Nephron progenitor cell (in vitro differentiated cells): ENCODE measurements at places on chromosomes 2 and 18.

DNA sequence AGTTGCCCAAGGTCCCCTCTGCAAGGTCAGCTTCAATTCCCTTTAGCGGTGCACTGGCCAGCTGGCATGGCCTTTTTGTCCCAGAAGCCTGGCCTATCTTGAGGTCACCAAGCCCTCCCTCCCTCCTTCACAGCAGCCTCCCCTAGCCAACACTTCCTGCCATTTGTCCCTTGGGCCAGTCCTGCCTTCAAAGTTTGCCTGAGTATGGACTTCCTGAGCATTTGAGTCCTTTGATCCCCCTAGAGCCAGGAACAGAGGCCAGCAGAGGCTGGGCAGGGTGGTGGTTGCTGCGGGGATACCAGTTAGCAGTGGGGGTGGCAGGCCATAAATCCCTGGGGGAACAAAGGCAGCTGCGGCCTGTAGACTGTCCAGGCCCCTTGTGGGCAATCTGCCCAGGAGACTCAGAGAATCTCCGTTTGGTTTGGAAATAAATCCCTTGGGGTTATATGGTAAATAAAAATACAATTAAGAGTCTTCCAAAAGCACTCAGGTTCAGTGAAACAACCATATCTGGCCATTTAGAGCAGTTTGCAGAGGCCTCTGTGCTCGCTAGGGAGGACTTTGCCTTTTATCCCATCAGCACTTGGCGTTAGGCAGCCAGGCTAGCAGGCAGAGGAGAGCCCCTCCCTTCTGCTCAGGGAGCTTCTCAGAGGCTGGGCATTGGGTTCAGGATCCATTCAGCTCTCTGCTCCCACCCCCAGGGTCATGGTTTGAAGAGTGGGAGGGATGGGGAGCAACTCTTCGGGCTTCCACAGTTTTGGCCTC, 3.1 kb upstream of the HES6 start:
- no peak for DNase-seq

GRCh38 chr2:237298151-237299118, 115.5 kb downstream of the COL6A3 start:
- no peak for DNase-seq

GRCh38 chr2:63840081-63840784, 1.5 kb upstream of the UGP2 start:
- DNase-seq = no peak

GRCh38 chr2:137952586-137953129, 11.6 kb upstream of the HNMT start:
- no peak for DNase-seq

- DNase-seq = no peak
These were observed 27.9 kb downstream of the IWS1 start for GRCh38 chr2:127498386-127498785.

DNA sequence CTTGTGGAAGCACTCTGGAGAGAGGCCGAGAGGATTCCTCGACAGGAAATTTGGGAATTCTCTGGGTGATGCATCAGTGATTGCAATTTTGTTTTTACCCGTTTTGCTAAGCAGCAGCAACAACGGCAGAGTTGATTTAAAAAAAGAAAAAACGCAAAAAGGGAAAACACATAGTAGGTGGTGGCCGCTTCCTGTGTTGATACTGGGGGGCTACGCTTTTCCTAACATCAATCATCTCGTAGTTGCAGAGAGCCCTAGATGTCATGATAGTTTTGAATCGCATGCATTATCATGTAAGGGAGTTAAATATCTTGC, 271 bp upstream of the RBM43 start:
- no peak for DNase-seq

DNA sequence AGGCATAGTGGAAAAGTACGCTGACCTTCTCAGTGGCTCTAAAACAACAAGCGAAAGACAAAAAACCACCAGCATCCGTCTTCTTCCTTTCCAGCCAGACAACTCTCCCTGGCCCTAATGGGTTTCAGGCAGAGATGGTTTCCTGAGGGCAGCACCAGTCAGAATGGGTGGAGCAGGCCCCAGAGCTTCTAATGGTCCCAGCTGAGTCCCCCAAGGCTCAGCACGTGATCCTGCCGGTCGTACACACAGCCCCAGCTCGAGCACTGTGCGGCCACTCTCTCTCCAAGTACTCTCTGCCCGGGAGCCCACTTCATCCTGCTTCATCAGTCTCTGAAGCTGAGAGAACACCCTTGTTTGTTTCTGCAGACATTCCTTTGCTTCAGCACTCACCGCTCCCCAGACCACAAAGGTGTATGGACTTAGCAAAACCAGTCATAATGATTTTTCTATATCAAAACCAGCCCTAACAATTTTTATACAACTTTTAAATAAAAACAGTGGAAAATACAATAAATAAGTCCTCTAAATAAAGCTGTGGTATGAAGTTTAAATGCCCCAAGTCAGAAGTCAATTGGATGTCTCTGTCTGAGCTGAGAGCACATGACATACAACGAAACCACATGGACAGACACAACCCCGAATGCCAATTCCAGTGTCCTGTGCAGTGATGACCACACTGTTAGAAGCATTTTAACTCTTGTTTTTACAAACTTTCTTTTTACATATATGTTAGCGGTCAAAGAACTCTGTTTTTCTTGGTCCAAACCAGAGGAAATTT, 63.9 kb downstream of the PARD6G start:
- no peak for DNase-seq

- peak; percentile 11 for DNase-seq
These were observed 195.8 kb downstream of the MTX2 start for GRCh38 chr2:176464886-176465564.

GRCh38 chr2:73920577-73921545, 5.8 kb upstream of the DGUOK start:
- peak; percentile 67 for DNase-seq
